ENCODE measurements at places on chromosomes 12 and 14.

DNA sequence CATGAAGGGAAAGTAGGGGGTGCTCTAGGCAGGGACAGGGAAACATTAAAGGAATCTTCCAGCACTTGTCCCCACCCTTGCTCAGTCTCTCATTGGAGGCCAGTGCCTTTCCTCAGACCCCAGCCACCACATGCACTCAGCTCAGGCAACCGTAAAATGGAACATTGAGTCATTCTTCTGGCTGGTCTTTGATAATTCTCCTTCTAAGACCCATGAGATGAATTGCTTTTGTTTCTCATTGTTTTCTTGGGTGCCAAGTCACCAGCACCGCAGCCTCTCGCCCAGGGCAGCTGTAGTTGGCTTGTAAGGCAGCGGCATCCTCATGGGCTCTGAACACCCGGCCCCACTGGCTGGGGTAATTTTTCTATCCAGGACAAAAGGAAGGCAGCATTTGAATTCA lies 108.2 kb downstream of the PHETA1 start:
- DNase-seq, result no peak

DNA sequence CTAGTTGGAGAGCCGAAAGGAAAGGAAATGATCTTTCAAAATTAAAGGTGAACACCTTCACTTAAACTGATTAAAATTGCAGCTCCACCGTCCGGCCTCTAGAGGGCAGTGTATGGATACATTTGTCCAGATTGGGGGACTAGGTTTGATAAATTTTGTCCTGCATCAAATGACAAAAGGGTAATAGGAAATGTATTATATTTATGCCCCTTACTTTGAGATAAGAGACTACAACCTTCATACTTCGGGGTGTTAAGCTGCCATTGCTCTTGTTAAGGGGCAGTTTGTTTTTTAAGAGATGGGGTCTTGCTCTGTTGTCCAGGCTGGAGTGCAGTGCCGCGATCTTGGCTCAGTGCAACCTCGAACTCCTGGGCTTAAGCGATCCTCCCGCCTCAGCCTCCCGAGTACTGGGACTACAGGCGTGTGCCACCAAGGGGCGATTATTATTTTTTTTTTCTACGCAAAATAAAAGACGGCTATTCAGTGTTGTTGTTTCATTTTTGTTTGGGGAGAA lies 818 bp upstream of the SUOX start:
- DNase-seq, result peak; percentile 79

DNA sequence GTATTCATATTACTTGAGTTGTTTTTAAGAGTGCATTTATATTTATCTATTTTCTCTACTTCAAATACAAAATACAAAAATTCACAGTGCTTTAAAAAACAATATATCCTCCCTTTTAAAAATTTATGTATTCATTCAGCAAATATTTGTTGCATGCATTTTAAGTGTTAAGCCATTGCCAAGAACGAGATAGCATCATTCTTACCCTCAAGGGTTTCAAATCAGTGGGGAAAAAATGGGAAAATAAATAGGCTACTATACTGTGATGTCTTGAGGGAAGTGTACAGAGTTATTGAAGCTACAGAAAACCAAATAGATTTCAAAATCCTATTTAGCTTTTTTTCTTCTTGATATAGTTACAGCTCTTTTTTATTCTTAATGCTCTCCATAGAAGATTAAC lies 23.2 kb downstream of the MRPS35 start:
- DNase-seq, result no peak

DNA sequence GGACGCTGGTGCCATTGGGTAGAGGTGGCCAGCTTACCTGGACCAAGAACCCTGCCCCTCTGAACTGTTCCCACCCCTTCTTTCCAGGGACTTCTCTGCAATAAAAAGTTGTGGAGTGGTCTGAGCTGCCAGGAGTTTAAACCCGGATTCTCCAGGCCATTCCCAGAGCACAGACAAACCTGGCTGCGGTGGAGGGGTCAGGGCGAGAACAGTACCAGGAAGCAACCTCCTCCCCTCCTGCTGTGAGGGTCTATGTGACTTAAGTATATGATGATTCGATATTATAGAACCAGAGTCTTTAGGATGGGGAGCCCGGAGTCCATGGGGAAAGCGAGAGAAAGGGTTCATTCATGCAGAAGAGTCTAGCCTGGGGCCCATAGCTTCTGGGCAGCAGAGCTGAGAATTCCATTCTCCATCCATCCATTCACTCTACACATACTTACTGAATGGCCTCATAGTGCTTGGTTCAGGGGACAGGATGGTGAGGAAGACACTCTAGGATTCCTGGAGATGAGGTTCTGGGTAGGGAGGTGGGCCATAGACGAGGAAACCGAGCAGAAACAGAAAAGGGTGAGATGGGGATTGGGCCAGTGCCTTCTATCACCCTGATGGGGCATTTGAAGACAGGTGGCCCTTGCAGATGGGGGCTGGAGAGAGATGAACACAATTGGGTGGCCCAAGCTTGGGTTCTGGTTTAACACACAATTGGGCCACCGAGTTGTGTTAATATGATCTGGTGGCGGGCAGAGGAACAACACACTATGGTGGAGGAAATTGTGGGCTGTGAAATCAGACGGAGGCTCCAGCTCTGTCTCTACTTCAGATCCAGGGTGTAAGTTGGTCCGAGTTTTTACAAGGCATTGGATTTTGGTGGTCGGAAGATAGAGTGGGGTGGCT lies 5.2 kb downstream of the KRT86 start:
- DNase-seq, result peak; percentile 24

DNA sequence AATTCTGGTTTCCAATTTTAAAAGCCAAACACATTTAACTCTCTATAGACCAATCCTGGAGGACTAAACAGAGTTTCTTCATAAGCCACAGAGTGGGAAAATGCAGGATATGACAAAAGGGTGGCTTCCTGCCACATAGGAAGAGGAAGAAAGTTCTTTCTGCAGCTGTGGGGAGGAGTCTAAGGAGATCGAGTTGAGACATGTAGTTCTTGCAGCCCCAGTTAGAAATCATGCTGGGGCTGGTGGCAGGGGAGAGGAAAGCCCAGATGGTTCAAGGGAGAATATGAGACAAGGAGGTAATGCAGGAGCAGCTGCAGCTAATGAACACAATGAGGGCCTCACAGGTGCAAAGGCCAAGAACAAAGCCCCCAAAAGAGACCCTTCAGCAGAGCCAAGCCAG lies 85.0 kb upstream of the ARID2 start:
- no peak for DNase-seq

DNA sequence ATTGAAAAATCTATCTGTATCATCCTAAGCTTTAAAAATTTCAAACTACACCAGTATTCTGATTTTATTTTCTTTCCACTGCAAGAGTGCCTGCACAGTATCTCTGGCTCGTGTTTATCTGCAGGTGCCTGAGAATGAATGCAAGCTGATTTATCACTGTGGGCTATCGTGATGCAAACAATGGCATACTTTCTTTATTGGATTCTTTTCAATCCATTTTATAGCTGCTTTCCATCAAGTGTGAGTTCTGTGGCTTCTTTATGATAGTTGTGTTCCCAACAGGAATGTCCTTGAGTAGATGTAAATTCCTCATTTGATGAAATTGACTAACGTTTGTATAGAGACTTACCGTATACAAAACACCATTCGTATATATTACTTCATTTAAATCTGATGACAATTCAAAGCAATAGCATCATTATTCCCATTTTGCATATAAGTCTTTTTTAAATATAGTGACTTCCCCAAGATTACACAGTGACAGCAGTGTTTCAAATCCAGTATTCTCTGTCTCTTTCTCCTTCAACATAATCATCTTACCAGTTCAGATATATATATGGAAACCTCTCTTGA lies 160.3 kb upstream of the ABCD2 start:
- no peak for DNase-seq

- no peak for DNase-seq
Measured at GRCh38 chr12:121295116-121295745, 1.3 kb downstream of the CAMKK2 start.

DNA sequence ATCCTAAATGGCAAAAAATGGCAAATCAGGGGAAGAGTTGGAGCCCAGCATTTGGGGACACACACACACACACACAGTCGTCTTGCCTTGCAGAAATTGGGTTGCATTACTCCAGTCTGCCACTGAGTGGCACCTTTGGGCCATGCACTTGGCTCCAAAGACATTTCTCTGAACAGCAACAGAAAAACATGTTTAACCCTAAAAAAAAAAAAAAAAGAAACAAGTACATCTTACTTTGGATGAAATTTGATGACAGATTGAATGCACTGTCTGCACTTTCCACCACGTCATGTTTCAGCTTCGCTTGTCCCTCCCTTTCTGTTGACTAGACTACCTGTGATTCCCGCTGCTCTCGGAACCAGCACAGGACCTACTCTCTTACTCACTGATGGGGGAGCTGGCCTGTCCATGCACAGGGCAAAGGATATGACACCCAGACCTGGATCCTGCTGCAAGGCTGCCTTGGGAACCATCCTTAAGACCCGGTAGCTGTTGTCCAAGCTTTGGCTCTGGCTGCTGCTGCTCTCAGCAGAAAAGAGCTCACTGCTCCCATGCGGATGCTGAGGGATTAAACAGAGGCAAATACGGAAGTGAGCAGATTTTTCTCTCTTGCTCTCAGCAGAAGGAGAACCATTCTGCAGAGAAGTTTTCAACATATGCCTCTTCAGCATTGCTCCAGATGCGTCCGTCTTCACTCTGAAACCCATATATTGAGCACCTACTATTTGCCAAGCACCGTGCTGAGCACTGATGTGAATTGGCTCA lies 376.8 kb downstream of the DPF3 start:
- DNase-seq, result peak; percentile 88

DNA sequence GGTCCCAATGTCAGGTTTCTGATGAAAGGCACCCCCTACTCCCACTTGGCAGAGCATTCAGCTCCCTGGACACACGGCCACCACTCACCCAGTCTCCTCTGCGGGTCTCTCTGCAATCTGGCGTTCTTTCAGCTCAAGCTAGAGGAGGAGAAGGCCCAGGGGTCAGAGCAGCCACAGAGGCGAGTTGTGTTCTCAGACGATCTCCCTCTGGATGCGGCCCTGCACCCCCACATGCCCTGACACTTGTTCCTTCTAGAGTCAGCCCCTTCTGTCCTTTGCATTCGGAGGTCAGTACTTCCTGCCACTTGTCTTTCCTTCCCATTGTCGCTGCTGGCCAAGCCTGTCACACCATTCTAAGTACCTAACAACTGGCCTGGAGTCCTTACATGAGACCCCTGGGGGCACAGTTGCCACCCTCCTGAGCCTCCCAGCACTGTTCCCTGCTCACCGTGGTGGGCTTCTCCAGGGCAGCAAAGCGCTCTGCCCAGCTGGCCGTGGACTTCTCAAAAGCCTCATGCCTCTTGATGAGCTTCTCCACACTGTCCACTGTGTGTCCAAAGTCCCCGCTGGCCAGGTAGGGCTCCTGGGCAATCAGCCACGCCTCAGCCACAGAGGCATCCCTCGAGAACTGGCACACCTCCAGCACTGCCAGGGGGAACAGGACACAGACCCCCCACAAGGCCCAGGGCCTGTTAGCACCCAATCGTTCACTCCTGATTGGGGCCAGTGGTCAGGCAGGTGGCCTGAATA lies 63.2 kb downstream of the PLEKHG3 start:
- no peak for DNase-seq

DNA sequence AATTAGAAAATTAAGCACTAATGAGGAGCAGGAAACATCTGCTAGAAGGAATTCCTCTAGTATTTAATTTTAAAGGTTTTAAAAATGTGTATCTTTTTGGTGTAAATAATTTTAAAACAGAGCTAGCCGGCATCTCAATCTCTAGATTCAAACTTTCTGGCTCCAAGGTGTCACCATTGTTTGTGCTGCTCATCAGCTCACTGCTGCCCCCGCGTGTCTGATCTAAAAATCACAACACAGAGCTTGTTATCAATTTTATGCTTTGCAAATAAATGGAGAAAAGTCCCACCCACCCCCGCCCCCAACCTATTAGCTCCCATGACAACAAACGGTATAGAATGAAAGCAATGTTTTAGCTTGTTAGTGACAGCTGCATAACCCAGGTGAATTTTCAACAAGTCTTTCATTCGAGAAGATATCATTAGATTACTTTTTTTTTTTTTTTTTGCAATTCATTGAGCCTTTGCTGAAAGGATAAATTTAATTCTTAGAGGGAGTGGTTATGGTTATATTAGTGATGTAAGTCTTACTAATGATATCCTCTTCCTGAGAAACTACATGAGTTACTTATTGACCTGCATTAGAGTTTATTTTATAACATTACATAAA lies 11.3 kb upstream of the ABHD12B start:
- peak; percentile 95 for DNase-seq

GRCh38 chr12:18681818-18682217 lies 56.0 kb downstream of the PLCZ1 start:
- DNase-seq, result no peak

- DNase-seq, result no peak
Measured at GRCh38 chr14:81605660-81606059, 72.0 kb upstream of the SEL1L start.

- DNase-seq, result no peak
Measured at GRCh38 chr12:25929142-25929541, 29.3 kb upstream of the RASSF8 start.

- DNase-seq, result no peak
Measured at GRCh38 chr14:30020271-30020670, 92.6 kb upstream of the PRKD1 start.

GRCh38 chr14:99268810-99269707 lies 2.9 kb downstream of the BCL11B start:
- peak; percentile 81 for DNase-seq

DNA sequence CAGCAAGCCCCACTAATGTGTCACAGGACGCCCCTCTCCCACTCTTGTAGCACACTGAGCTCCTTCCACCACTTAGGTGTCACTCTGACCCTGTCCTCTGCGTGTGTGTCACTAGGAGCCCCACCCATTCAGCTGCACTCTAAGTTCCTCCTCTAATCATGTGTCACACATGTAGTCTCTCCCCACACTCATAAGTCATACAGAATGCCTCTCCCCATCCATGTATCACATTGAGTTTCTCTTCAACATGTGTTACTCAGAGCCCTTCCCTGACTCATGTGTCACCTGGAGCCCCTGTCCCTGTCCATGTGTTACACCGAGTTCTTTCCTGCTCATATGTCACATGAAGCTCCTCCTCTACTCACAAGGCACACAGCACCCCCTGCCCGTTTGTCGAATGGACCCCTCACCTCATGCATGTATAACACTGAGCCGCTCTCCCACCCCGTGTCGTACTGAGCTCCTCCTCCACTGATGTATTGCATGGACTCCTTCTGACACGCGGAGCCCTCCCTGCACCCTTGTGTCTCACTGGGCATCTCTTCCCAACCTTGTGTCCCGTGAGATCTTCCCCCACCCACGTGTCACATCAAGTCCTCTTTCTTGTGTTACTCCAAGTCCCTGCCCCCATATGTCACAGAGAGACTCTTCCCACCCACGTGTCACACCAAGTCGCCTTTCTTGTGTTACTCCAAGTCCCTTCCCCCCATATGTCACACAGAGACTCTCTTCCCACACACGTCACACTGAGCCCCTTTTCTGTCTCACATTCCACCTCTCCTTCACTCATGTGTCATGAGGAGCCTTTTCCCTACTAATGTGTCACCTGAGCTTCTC lies 31.0 kb downstream of the RTL1 start:
- DNase-seq, result no peak

- DNase-seq, result no peak
Measured at GRCh38 chr12:57838594-57839302, 7.8 kb downstream of the CTDSP2 start.

- no peak for DNase-seq
Measured at GRCh38 chr12:64699504-64700115, 59.6 kb downstream of the GNS start.

Data from activated CD8-positive, alpha-beta memory T cell treated with anti-CD3 and anti-CD28 coated beads for 24 hours (primary cell).